H54 (cell line): ENCODE measurements at places on chromosomes 4 and X.

DNA sequence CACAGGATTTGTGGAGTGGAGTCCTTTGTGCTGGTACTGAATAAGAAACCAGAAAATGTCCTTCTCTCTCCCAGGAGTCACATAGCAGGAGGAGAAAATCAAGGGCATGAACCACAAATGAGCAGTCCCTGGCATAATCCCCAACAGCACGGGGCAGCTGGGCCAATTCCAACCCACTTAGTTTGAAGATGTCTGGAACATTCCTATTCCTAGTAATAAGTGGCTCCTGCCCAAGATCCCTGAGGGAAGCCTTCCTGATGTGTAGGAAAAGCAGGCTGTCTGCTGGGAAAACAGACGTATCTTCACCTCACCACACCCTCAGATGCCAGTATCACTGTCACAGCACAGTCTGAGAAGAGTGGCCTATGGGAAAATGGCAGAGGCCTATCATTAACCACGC, 182.8 kb upstream of the MAP3K15 start:
- DNase-seq: no peak

DNA sequence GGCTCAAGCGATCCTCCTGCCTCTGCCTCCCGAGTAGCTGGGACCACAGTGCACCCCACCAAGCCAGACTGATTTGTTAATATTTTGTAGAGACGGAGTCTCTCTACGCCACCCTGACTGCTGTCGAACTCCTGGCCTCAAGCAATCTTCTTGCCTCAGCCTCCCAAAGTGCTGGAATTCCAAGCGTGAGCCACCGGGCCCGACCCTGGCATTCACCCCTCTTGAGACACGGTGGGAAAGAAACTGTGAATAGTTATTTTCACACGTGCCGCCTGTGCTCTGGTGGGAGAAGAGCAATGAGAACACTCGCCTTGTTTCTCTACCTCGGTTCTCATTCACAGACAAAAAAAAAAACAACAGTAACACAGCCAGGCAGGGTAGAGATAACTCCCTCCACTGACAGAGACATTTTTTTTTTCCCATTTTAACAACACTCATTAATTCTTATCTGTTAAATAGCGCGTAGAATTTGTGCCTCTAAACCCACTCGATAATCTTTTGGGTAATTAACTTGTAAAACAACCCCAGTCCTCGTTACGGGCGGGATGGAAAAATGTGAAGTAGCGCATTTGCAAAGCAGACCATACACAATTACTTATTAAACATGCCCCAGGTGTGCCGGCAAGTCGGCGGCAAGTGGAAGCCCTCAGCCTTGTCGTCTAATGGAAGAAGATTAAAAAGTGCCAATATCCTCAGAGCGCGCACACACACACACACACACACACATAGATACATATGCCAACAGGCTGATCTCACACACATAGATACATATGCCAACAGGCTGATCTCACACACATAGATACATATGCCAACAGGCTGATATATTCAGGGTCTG, 103.3 kb downstream of the DHRSX start:
- DNase-seq: no peak

GRCh38 chrX:19958552-19959486, 32.0 kb downstream of the BCLAF3 start:
- no peak for DNase-seq

- no peak for DNase-seq
These were observed 6.6 kb downstream of the MID1IP1 start for GRCh38 chrX:38807873-38808272.

DNA sequence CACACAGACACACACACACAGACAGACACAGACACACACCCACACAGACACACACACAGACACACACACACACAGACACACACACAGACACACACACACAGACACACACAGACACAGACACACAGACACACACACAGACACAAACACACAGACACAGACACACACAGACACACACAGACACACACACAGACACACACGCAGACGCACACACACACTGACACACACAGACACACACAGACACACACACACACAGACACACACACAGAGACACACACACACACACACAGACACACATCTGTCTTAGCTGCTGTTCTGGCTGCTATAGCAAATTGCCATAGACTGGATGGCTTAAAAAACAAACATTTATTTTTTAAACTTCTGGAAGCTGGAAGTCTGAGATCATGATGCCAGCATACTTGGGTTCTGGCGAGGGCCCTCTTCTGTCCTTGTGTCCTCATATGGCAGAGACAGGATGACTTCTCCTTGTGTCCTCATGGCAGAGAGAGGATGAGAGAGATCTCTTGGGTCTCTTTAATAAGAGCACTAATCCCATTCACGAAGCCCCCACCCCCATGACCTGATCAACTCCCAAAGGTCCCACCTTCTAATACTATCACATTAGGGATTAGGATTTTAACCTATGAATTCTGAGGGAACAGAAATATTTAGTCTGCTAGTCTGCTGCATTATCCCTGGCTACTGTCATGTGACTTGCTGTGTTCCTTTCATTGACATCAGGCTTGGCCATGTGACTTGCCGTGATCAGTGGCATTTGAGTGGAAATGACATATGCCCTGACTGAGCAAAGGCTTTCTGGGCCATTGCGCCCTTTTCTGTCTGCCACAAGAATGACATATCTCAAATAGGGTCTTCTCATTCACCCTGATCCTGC, 32.7 kb upstream of the RASGEF1B start:
- DNase-seq: no peak

DNA sequence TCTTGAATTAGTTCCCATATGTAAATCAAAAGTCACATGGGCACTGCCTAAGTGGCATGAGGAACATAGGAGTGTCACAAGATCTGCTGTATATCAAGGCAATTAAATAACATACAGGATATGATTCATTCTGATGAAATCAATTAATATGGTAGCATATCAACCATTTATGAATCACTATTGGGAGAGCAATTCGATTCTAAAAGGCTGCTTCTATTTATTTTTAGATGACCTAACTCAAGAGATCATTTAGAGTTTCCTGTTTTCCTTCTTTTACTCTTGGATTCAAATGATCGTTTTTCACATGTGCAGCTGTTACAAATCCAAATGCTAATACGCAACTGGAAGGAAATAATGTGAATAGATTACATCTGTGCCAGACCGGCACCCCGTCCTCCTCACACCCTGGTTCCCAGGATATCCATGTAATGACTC, 81.9 kb downstream of the HCCS start:
- no peak for DNase-seq

DNA sequence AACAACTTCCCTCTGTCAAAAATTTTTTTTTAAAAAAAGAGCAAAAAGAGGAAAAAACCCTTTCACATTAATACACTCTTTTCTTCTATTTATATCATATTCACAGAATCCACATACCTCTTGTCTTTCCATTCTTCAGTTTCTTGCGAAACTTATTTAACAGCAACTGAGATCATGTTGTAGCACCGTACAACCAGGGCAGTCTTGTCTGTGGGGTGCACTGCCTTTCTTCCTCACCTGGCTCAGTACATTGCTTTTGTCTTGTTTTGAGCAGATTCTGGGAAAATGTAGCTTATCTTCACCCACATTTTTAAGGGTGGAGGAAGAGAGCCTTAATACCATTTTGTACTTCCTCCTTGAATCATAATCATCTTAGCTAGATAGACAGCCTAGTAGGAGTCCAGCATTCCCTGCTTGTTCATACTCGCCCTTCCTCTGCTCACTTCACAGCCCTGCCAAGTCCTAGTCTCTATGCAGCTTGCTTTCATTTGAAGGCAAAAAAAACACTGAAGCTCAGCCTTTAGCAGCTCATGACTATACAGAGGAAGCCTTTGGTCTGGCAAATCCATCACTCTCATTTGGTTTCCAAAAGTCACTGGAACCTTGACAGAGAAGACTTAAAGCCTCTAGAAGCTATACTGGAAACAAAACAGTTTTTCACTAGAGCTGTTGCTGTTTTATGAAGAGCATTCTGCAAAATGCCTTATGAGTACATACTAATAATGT, 140.6 kb upstream of the BANK1 start:
- DNase-seq: no peak

DNA sequence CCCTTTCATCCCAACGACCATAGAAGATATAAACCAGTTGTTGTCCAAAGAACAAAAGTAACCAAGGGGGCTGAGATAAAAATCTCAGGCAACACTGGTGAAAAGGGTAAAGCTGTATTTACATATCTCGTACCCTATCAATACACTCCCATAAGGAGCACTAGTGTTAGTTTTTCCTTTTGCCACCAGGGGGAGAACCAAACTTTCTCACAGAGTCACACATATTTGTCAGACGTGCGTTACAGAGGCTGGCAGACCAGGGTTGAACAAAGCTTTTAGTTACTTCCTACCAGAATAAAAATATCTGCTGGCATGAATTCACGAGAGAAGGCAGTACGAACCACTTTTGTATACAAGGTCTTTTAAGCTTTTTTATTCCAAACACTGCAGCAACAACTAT, 88.3 kb downstream of the AMELX start:
- no peak for DNase-seq

- DNase-seq: no peak
These were observed 14.3 kb downstream of the ARMCX1 start for GRCh38 chrX:101564651-101565050.

DNA sequence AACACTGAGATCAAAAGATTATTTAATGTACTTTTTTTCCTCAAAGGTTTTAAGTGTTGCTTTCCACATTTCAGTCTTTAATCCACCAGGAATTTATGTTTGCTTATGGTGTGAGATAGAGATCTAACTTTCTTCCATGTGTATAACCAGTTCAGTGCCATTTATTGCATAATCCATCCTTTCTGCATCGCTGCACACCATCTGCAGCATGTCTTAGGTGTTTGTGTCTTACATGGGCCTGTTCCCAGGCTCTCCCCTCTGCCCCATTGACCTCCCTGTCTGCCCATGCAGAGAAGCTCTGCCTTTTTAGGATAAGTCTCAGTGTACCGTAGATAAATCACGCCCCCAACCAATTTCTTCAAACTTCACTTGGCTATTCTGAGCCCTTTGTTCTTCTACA, 30.3 kb downstream of the NSDHL start:
- no peak for DNase-seq

DNA sequence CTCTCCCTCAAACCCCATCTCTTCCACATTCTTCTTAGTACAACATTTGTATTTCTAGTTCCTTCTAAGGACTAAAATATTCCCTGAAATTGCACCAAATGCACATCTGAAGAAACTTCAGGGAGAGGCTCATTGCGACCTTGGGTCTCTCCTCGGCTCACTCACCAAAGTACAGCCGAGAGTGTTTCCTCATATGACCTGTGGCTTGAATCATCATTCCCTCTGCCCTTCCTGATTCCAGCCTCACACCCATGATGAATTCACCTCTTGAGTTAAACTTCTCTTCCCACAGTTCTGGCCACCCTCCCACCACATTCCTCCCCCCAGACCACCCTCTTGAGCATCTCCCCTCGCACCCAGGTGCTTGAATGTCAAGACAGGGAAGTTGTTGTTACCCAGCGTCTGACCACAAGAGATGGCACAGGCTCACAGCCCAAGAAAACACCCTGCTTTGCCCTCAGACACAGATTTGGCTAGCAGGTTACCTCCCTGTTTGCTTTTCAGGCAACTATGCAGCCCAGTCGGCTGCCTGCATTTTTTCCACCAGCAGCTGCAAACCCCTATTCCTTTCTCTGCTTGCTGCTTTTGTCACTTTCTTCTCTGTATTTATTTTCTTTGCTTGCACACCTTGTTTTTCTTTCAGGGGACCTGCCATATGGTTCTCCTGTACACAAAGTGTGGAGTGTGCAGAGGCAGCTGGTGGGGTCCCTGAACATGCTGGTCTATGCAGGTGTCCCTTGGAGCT, 214.8 kb downstream of the SPATA18 start:
- no peak for DNase-seq

DNA sequence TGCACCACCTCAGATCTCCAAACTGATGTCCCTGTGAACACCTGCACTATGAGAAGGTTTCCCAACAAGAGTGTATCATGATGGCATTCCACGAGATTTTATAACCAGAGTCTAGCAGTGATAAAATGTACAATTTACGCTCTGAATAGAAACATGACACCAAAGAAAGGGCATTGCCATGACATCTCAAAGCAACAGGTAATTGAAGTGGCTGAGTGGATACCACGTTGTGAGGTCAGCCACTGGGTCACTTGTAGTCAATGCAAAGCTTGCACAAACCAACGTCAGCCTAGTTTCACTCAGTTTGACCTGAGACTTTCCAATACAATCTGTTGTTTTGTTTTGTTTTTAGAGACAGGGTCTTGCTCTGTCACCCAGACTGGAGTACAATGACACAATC, 15.0 kb upstream of the SLC25A5 start:
- DNase-seq: no peak

DNA sequence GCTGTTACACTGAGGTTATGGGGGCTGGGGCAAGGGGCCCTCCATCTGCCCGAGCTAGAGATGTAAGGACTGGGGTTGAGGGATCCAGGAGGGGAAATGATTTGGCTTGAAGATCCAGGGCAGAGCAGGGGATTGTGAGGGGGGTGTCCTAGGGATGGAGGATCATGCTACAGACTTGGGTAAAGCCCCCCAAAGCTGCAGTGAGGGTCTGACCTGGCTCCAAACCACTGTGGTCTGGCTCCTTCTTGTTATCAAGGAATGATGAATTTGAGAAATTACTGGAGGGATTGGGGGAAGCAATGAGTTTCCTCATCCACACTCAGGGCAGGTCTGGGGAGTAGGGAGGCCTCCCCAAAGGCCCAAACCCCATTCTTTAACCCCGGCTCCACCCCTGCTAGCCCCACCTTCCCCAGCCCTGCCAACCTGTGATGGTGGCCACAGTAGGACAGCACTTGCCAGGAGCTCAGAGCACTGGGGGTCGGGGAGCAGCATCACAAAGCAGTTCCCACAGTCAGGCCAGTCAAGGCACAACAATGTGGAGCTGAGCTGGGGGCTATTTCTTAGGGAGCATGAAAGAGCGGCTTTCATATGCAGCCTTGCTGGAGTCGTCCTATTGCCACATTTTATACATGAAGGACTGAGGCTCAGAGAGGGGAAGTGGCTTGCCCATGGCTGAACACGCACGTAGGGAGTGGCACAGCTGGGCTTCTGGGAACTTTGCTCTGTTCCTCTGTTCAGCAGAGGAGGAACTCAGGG, 165.5 kb downstream of the EFNB1 start:
- no peak for DNase-seq

- DNase-seq: no peak
These were observed 167.9 kb upstream of the ZFP42 start for GRCh38 chr4:187827631-187828030.

- DNase-seq: no peak
These were observed 377.9 kb upstream of the EMCN start for GRCh38 chr4:100895556-100896197.

DNA sequence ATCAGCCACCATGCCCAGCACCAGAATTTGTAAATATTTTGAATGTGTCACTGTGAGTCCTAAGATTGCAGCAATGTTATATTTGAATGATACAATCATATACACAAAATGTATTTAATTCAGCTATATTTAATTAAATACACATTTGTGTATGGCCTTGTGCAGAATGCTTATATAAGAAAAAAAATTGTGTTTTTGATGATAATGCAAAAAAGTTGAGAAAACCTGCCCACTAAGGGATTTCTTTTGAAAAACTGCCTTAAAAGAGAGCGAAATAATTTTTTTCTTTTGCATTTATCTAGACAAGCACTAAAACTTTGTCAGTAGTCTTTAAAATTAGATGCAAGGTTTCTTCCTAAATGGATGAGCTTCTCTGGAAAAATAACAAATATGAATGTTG, 68.1 kb upstream of the OTUD4 start:
- DNase-seq: no peak

- DNase-seq: no peak
These were observed at the start of gene PPP1R3F for GRCh38 chrX:49269767-49270248. Gene PPP1R3F, plus strand, starts transcription at chrX:49269793. Its CDS starts 77 bp downstream, at chrX:49269870.

GRCh38 chrX:98490670-98491069, 1607.0 kb downstream of the RPA4 start:
- no peak for DNase-seq
